Left lung (tissue), 14 donors: ENCODE measurements at places on chromosomes 6 and 20.

DNA sequence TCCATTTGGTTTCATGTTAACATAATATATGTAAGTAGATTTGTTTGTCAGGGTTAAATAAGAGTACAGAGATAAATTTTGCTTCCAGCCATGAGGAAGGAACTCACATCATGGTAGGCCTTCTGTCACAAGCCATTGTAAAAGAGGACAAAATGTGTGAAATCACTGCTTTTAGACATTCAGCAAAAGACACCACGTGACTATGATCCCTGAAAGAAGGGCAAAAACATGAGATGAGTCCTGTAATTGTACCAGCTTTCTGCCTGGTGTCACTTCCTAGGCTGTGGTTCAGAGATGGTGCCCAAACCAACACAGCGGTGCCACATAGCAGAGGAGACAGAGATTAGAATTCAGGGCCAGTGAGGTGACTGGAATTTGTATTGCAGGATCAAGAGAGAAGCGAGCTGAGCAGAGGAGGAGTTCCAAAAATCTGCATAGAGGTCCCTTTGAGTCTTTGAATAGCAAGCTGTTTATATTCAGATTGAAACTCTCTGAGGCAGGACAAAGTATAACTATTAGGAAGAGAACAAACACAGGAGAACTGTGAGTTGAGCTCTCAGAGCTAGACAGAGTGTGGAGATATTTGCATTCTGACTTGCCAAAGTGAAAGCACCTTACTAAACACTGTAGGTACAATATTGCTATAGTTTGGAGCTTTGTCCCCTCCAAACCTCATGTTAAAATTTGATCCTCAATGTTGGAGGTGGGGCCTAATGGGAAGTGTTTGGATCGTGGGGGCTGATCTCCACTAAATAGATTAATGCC, 52.6 kb upstream of the PDE7B start:
- no peak for DNase-seq

DNA sequence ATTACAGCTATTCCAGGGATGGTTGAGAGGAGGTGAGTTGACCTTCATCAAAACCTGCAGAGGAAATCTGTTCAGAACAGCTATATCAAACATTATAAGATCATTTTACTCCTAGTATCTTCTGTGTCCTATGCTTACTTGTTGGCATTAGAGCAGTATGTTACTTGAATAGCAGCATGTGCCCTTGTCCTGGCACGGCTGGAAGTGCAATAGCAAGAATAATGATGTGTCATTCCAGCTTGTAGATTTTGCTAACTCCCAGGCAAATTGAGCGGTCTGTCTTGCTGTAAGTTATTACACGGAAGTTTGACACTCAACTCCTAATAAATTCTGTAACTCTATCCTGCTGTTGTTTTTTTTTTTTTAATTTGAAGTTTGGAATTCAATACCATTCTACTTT, 385.5 kb downstream of the TENT5A start:
- DNase-seq = no peak

DNA sequence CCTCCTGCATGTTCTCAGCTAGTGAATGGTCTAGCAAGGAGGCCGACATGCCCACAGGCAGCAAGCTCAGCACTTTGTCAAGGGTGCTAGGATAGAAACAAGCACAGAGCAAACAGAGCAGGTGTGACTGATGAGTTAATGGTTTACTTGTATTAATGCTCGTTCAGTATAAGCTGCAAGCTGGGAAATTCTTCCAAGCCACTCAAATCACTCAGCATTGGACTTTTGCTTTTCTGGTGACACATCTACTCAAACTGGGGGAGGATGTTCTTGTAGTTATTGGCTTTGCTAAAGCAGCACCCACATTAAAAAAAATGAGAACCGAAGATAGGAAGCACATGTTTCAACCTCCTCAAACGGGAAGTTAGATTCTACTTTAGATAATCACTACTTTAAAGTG, 43.1 kb upstream of the NEDD9 start:
- DNase-seq = peak; percentile 61

GRCh38 chr20:4795394-4795793, 73.7 kb downstream of the PRND start:
- no peak for DNase-seq

GRCh38 chr6:69038841-69039240, 403.8 kb downstream of the ADGRB3 start:
- DNase-seq = no peak

- no peak for DNase-seq
Observed at GRCh38 chr6:110878751-110879522, 4.4 kb downstream of the AMD1 start.

- DNase-seq = no peak
Observed at GRCh38 chr6:166244353-166245045, 63.7 kb downstream of the PRR18 start.

GRCh38 chr6:85983032-85983659, 340.5 kb upstream of the SYNCRIP start:
- DNase-seq = no peak

GRCh38 chr20:5511505-5511904, 194.8 kb upstream of the PROKR2 start:
- DNase-seq = no peak

DNA sequence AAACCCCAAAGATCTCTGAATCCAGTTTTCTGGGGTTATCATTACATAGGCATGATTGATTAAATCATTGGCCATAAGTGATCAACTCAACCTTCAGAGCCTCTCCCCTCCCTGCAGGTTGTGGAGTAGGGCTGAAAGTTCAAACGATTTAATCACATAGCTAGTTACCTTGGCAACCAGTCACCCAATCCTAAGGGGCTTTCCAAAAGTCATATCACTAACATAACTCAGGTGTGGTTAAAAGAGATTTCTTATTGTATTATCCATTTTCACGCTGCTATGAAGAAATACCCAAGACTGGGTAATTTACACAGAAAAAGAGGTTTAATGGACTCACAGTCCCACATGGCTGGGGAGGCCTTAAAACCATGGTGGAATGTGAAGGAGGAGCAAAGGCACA, 935.1 kb upstream of the SLC35B3 start:
- DNase-seq = no peak

DNA sequence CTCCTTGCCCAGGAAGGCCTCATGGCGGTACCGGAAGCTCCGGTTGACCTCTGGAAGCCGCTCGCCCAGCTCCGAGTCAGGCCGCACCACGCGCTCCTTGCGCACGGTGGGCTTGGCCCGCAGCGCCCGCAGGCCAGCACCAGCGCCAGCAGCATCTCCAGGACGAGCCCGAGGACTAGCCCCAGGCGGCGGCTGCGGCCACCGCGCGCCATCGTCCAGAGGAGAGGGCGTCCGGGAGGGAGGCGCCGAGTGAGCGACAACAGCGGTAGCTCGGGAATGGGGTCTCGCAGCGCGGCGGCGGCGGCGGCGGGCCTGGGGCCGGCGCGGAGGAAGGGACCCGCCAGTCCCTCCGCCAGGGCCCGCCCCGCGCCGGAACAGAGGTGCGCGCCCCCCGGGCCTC, 27.6 kb upstream of the CGA start:
- no peak for DNase-seq

DNA sequence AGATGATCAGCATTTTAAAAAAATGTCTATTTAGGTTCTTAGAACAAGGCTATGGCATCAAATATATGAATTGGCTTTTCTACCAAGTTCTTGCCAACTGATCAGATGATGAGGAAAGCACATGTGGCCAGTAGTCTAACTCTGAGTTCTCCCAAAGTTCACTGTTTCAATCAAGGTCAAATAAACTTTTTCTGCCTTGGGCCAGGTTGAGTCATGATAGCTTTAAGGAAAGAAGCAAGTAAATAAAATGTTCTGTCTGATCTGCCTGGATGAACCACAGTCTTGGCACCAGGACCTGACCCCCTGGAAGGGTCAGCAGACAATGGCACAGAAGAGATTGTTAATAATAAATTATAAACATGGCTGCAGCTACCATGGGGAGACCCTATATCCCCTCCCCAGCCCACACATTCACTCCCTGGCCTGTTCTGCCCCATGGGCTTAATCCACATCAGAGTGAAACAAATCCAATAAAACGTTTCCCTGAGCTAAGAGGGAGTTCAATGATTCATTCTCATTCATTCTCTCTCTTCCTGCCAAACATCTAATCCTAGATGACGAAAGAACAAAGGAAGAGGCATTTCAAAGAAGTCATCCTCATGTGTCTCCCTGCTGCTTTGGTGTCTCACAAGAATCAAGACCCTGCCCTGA, 661.6 kb downstream of the DHX35 start:
- no peak for DNase-seq

GRCh38 chr6:170023620-170024521, 267.0 kb downstream of the DLL1 start:
- peak; percentile 81 for DNase-seq

GRCh38 chr6:127338936-127339335, 4.5 kb downstream of the ECHDC1 start:
- no peak for DNase-seq

DNA sequence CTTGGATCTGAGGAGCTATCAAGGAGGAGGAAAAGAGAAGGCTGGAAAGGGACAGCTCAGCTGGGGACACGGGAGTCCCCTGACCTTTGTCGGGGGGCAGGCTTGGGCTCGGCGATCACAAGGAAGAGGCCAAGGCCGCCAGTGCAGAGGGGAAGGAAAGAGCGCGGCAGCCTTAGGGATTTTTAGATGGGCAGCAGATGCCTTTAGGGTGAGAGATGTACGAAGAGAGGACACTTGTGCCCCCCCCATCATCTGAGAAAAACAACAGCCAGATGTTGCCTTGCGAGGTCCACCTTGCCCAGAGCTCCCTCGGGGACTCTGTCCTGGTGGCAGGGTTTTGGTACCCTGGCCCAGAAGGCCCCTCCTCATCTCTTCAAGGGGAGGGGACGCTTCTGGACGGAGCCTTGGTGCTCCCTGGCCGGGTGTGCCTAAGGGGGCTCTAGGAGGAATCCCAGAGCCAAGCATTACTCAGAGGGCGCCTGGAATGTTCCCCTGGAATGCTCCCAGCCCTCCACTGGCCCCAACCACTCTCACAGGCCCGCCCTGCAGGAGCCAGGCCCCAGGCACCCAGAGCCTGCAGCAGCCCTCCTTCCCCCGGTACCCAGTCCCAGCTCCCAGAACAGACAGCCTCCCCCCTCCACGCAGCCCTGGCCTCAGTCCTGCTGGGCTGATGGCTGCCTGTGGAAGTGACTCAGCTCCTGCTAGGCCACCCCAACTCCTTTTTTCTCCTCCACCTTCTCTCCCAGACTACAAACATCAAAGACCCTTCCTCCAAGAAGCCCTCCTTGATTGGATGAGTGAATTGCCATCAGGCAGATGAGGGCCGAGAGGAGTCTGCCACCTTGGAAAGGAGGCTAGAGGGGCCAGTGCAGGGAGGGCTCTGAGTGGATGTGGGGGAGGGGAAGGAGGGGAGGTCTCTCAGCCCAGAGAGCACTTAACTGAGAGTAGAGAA, 1.8 kb downstream of the ADAM33 start:
- no peak for DNase-seq

DNA sequence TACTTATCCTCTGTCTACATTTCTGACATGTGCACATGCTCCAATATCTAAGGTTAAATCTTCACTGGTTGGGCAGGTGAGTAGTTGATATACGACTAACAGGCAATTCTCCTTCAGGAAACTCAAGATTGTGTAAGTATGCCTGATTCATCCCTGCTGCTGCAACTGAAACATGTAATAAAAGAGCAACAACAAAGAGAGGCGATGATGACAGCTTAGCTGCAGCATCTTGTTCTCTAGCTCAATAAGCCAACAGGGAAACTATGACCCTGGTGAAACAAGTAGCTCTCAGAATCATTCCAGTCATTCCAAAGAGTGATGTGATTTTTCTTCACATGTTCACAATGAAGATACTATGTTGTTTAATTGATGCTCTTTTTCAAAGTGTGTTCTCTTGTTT, 74.4 kb downstream of the ELOVL4 start:
- DNase-seq = no peak

- no peak for DNase-seq
Observed at GRCh38 chr20:688809-689212, 13.2 kb upstream of the SCRT2 start.

DNA sequence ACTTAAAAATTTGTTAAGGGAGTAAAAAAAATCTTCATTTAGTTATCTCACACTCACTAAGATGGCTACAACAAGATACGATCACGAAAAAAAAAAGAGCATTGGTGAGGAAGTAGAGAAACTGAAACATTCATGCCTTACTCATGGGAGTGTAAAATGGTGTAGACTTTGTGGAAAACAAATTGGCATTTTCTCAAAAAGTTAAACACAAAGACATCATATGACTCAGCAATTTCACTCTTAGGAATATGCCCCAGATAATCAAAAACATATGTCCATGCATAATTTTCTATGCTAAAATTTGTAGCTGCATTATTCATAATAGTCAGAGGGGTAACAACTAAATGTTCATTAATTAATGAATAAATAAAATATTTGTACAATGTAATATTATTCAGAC, 120.9 kb upstream of the IRAK1BP1 start:
- no peak for DNase-seq

DNA sequence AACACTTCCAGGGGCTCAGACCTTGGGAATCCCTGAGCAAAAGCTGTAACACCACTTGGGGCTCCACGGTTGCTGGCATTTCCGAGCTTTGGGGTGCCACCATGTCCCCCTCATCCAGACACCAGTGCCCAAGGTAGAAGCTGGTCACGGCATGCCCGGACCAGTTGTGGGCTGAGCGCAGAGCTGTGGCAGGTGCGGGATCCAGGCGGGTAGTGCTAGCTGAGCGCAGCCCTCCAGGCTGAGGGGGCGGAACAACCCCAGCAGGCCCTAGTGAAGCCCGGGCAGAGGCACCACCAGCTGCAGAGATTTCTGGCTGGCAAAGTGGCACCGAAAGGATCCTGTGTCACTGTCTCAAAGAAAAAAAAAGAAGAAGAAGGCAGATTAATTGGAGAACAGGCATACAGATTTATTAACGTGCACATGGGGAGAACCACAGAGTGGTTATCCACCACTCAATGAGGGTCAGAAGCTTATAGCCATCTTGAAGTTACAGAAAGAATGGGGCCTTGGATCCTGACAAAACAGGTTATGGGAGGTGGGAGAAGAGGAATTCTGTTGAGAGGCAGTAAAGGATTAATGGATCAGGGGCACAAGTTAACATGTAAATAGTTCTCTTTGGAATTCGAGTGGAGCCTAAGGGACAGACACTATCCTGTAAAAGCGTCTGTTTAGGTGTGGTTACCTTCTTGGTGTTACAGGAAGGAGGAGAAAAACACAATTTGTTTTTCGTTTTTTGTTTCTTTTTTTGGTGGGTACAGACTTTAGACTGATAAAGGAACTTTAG, 107.5 kb downstream of the CD24 start:
- no peak for DNase-seq

GRCh38 chr6:113137426-113137825, 719.7 kb upstream of the MARCKS start:
- DNase-seq = peak; percentile 39

DNA sequence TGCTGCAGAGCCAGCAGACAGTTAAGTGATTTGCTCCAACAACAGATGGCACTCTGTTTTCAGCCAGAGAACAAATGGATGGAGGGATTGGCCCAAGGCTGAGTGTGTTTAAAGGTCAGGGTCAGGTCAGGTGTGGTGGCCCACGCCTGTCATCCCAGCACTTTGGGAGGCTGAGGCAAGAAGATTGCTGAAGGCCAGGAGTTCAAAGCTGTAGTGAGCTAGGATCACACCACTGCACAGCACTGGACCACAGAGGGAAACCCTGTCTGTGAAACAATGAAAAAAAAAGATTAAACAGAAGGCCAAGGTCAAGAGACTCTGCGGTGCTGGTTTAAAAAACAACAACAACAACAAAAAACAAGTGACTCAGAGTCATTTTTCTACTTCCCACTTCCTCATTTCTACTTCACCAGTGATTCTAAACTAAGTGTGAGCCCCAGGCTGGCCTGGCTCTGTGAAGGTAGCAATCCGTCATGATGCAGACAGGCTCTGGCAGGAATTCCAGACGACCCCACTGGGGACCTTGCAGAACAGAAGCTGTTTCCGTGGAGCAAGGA, 42.5 kb upstream of the ARMC2 start:
- DNase-seq = no peak
